ENCODE measurements at places on chromosomes 3 and 15.

GRCh38 chr3:147793841-147794240 lies 384.7 kb downstream of the ZIC1 start:
- DNase-seq, result no peak

GRCh38 chr3:25817638-25818037 lies 27.7 kb downstream of the OXSM start:
- no peak for DNase-seq

DNA sequence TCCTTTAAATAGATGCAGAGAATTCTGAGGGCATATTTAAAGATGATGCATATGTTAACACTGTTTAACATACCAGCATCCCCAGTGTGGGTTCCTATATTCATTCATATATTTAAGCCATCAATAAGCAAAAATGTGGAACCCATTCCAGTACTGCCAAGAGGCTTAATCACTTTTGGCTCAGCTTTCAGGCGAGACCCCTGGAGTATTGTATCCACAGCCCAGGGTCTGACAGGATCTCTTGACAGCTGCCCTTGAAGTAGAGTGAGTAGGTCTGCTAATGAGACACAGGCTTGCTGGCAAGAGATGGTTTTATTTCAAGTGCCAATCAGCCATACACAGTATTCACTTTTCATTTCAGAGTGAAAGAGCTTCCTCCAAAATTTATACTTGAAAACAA lies 367.3 kb downstream of the OCA2 start:
- no peak for DNase-seq

GRCh38 chr15:90071220-90071807 lies 31.0 kb downstream of the IDH2 start:
- DNase-seq, result peak; percentile 85

DNA sequence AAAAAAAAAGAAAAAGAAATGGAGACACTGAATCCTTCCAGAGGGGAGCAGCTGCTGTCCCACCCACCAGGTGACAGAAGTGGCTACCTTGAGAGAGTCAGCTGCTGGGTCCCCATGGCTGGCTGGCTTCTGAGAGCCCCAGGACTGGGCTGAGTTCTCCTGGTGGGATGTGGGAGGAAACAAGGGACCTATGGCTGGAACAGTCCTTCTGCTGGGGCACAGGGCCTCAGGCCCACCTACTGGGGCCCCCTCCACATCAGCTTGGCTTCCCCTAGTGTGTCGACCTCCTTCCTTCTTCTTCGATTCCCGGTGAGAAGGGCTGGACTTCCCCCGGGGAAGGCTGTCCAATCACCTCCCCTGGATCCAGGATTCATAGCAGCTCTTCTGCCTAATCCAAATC lies 32.3 kb downstream of the PRR20G start:
- DNase-seq, result no peak

DNA sequence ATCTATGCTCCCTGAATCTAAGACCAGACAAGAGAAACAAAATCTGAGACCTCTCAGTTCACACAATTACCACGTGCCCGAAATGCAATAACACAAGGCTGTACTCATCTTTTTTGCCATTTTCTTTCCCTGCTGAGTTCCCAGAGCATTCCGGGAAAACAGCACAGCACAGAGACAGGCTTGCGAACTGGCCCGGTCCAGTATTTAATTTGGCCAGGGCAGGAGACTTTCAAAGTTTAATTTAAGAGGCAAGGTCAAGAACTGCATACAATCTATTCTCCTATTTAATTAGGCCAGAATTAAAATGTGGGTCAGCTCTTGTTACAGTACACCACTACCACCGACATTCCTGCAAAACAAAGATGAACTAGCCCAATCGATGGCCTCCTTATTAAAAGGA lies 87.5 kb upstream of the SNRPA1 start:
- no peak for DNase-seq

- DNase-seq, result no peak
These were observed 140.4 kb upstream of the GALNT15 start for GRCh38 chr3:16033889-16034687.

DNA sequence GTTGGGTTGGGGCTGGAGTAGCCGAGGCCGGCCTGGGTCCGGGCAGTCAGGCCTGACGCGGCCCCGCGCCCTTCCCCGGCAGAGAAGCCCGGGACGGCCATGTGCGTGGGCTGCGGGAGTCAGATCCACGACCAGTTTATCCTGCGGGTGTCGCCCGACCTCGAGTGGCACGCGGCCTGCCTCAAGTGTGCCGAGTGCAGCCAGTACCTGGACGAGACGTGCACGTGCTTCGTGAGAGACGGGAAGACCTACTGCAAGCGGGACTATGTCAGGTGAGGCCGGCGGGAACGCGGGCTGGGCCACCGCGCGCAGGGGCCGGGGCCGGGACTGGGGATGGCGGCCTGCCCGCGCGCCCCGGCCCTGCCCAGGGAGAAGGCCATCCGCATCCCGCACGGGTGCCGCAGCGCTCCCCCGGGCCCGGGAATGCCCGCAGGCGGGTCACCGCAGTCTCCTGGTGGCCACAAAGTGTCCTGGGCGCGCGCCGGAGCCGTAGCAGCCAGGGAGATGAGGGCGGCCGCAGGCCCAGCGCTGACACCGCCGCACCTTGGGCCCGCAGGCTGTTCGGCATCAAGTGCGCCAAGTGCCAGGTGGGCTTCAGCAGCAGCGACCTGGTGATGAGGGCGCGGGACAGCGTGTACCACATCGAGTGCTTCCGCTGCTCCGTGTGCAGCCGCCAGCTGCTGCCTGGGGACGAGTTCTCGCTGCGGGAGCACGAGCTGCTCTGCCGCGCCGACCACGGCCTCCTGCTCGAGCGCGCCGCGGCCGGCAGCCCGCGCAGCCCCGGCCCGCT lies 1.3 kb downstream of the ISL2 start:
- DNase-seq, result peak; percentile 38

GRCh38 chr15:100718075-100718980 lies 115.9 kb downstream of the ASB7 start:
- no peak for DNase-seq
